H9 (cell line): ENCODE measurements at places on chromosomes 4 and X.

GRCh38 chr4:128517096-128517738 lies 229.6 kb upstream of the PGRMC2 start:
- DNase-seq = no peak

GRCh38 chr4:125750399-125750798 lies 435.6 kb downstream of the FAT4 start:
- no peak for DNase-seq

- DNase-seq = no peak
Measured at GRCh38 chr4:84796394-84796793, 170.1 kb downstream of the WDFY3 start.

DNA sequence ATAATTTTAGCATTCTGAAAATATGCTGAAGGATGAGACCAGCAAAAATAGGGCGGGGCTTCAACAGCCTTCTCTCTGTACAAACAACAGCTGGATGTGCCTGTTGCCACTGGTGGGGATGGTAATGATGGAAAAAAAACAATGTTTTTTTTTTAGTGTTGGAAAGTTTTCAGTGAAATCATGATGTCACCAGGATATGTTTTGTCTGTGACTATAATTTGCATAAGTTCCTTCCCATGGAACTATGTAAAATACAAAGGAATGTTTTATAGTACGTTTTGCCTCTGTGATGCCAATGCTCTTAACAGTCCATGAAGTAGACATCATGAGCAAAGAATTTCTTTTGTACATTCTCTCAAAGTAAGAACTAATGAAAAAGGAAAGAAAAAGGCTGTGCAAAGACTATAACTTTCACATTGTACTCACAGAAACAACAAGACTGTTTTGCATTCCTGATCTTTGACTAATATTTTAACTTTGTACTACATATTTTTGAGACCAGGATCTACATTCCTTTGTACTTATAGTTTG lies 589.7 kb downstream of the SPRY1 start:
- no peak for DNase-seq

GRCh38 chr4:81676537-81676936 lies 204.8 kb upstream of the RASGEF1B start:
- no peak for DNase-seq

GRCh38 chr4:184355111-184355604 lies 119.2 kb downstream of the IRF2 start:
- DNase-seq = peak; percentile 19

GRCh38 chr4:39505581-39505980 lies 21.7 kb downstream of the UGDH start:
- no peak for DNase-seq

GRCh38 chr4:161291222-161291621 lies 872.6 kb downstream of the FSTL5 start:
- no peak for DNase-seq

DNA sequence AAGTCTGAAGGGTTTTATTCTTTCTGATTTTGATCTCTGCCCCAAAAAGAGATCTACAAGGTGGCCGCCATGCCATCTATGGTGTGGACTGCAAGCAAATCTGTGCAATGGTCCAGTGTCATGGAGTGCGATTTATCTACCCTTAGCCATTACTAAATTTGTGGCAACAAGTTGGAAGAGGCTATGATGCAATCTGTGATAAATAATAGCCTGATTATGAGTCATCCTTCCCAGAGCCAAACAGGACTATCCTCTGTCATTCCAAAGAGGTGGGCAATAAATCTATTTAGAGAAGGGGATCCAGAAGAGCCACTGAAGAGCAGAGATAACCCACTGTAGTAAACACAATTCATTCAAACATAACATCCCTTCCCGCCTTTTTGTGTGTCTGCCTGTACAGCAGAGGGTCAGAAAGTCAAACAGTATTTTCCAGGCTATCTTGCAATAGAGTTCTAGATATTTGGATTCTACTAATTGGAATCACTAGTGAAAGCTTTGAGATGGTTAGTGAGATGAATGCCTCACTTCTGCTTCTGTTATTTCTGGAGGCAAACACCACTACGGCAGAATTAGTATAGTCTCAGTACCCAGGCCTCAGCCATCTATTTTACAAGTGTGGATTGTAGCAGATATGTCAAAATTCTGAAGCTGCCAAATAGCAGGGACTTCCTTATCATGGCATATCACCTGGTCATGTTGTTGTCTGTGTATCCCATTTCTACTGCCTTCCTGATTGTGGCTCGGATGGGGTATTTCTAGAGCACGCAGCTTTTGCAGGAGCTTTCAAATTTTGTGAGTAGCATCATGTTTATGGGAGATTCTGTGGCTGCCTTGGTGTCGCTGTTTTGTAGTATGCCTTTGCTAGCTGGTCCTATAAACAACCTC lies 192.0 kb downstream of the SMIM20 start:
- DNase-seq = no peak

DNA sequence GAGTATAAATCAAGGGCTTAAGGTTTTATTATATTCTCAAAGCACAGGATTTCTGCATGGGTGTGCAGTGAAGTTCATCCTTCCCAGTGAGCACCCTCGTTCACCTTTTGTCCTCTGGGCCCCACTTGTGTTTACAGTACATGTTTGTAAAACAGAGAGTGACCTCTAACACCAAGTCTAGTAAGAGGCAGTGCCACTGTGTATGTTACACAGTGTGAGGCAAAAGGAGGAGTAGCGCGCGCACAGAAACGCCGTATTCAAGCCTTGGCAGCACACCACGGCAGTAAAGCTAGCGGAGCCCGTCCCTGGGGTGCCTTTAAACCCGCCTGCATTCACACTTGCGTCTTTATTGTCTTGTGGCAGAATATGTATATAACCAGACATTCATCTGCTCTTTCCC lies 51.9 kb downstream of the CCNI start:
- no peak for DNase-seq

- no peak for DNase-seq
Measured at GRCh38 chr4:187307131-187307530, 583.5 kb upstream of the FAT1 start.

GRCh38 chr4:41006141-41006540 lies 208.2 kb downstream of the APBB2 start:
- DNase-seq = no peak

DNA sequence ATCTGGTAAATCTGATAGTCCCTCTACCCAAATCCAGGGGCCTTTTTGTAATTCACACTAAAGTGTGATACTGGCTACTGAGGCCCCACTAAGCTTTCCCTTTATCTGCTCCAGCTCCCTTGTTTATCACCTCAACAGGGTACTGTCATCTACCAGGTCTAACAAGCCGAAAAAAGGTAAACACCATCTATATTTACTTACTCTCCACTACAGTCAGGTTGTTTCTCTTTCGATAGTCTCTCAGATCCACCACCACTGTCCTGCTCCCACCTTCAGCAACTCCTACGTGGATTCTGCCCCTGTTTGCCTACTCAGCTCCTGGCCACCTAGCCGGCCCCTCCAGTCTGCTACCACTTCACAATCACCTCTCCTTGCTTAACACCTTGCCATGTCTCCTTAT lies 3.3 kb downstream of the ITIH6 start:
- no peak for DNase-seq

- DNase-seq = no peak
Measured at GRCh38 chr4:162409048-162409447, 245.2 kb upstream of the FSTL5 start.

DNA sequence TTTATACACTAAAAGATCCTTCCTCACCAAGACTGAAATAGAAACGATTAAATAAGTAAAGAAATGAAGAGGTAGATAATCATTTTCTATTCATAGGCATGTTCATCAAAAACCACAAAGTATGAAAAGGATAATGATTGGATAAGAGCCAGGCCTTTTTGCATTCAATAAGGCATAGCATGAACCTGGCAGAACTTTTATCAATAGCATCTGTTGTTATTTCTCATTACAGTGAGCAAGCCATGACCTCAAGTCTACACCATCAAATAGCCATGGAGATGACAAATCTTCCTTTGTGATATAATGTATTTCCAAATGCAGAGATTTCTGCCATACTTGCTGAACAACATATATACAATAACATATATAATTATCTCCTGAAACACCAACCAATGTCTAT lies 206.0 kb upstream of the SLC7A11 start:
- DNase-seq = no peak

GRCh38 chr4:16118090-16118489 lies 34.3 kb upstream of the PROM1 start:
- DNase-seq = no peak

- peak; percentile 78 for DNase-seq
Measured at GRCh38 chr4:158768555-158769174, at the start of gene FNIP2. Gene FNIP2 (plus strand): TSS chr4:158769026. CDS start chr4:158769213, 187 bp downstream.

DNA sequence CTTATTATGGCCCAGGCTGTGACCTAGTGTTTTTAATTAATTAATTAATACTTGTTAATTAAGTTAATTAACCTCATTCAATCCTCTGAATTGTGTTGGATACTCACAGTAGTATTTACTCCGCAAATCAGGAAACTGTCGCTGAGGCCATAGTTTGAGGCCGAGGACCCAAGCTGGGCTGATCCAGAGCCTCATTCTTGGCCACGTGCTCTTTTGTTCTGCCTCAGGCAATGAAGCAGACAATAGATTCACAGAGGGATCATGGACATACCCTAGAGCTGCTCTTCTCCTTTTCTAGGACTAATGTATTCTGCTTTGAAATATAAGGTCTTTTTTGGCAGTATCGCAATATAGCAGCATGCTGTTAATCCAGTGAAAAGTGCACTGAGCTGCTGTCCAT lies 24.0 kb upstream of the SNCA start:
- no peak for DNase-seq

DNA sequence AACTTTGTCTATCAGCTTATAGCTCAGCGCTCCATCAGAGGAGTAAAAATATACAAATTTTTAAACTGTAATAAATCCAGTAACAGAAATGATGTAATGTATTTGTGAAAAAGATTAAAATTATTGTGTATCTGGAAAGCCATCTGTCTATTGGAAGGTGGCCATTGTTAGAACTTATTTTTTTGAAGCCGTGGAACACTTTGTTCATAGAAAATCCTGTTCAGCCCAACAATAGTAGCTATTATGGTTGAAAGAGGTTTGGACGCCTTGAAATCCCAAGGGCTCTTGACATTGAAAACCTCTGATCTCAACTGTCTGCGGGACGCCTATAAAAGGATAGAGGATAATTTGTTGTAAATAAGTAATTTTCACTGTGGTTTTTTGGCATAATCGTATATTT lies 98.3 kb downstream of the RAPGEF2 start:
- DNase-seq = no peak

DNA sequence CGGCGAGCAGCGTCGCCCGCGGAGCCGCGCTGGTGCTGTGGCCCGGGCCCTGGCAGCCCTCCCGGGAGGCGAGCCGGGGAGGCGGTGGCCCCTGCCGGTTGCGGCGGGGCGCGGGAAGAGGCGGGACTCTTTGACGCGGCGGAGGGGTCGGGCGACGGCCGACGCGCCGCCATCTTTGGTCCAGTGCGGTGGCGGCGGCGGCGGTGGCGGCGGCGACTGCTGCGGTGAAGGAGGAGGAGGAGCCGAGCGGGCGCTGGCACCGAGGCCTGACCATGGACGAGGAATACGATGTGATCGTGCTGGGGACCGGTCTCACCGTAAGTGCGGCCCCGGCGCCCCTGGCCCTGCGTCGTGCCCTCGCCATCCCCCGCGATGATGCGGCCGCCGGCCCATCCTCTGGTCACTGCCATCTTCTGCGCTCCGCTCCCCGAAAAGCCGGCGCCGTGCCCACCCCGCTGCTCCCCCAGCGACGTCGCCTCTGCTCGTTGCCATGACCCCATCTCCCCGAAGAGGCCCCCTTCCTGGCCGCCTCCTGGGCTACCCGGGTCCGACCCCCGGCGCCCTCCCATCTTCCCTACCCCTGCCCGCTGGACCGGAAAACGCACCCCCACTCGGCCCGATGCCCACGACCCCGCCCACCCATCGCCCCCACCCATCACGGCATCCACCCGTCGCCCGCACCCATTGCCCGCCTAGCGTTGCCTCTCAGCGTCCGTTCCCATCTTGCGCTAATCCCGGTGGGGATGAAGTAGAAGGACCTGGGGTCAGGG lies at the start of gene GDI1:
GDI1 (plus strand) TSS at position 172 of the 770 bp plus-strand sequence; CDS start at position 273, 101 bp downstream.
- DNase-seq = no peak

DNA sequence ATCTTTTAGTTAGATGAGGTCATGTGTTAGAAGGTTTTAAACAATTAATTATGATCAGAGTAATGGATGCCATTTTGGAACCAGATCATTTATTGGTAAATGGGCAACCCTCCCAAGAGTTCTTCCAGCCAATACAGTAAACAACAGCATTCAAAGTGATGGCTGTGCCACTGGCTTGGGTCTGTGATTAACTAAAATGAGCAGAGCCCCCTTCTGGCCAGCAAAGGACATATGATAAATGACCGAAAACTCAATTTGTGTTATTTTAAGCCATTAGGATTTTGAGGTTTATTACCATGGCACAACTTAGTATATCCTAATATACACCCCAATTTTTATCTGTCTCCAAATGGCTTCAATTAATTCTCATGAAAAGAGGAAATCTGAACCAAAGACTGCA lies 90.8 kb upstream of the NPFFR2 start:
- peak; percentile 55 for DNase-seq

- DNase-seq = no peak
Measured at GRCh38 chr4:168674077-168674747, 177.4 kb downstream of the PALLD start.

DNA sequence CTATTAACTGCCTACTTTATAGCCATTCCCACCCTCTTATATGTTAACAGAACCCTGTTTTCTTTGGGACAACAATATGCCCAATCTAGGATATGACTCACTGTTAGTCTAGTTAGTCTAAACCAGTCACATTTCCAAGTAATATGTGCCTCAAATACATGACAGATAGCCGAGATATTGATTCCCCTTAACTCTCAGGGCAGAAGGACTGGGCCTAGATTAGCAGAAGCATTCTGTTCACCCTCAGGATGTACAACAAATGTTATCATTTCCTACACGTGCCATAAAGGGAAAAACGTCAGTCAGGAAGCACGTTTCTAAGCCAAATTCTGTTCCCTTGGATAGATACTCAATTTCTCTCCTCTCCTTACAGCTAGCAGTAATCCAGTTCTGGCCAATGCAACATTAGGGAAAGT lies 114.1 kb downstream of the SLC10A7 start:
- no peak for DNase-seq

GRCh38 chrX:41329101-41329500 lies 4.9 kb upstream of the DDX3X start:
- no peak for DNase-seq

GRCh38 chrX:56615282-56615681 lies 51.9 kb downstream of the UBQLN2 start:
- DNase-seq = no peak

- DNase-seq = no peak
Measured at GRCh38 chrX:46770817-46771163, 11.9 kb upstream of the SLC9A7 start.

GRCh38 chr4:158590306-158590705 lies 68.6 kb downstream of the RXFP1 start:
- DNase-seq = no peak

GRCh38 chr4:1175635-1176229 lies 3.3 kb upstream of the SPON2 start:
- no peak for DNase-seq

DNA sequence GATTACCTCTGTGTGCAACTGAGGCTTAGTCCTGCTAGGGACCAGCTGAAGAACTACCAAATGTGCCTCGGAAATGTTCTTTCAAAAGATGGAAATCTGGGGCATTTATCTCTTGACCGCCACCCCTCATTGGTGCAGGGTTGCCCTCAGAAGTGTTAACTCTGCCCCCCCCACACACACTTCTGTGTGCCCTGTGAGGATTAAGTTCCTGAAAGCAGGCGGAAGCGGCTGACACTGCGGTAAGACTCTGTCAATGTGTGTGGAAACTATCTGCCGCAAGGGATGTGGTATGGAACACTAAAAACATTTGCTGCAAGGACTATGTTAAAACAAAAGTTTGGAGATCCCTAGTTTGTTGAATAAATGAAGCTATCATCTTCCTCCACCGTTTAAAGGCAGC lies 106.9 kb upstream of the NDP start:
- no peak for DNase-seq

GRCh38 chrX:150676221-150676620 lies 17.0 kb upstream of the MTMR1 start:
- no peak for DNase-seq
